Activated naive CD8-positive, alpha-beta T cell treated with anti-CD3 and anti-CD28 coated beads for 36 hours (primary cell): ENCODE measurements at places on chromosomes 11 and 22.

DNA sequence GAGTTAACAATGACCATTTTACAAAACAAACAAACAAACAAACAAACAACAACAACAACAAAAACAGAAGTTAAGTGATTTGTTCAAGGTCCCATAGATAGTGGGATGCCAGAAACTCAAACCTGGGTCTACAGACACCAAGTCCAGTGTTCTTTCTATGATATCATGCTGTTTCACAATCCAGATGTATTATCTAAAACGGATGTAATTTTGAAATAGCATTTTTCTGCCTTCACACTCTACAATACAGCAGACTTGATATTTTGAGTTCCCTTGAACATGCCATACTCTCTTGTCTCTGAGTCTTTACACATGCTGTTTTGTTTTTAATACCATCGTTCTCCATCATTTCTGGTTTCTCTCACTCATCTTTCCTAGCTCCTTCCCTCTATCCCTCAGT is 104.5 kb downstream of the RELT start:
- no peak for DNase-seq

- DNase-seq, result no peak
Measured at GRCh38 chr11:85132851-85133585, 494.1 kb downstream of the DLG2 start.

DNA sequence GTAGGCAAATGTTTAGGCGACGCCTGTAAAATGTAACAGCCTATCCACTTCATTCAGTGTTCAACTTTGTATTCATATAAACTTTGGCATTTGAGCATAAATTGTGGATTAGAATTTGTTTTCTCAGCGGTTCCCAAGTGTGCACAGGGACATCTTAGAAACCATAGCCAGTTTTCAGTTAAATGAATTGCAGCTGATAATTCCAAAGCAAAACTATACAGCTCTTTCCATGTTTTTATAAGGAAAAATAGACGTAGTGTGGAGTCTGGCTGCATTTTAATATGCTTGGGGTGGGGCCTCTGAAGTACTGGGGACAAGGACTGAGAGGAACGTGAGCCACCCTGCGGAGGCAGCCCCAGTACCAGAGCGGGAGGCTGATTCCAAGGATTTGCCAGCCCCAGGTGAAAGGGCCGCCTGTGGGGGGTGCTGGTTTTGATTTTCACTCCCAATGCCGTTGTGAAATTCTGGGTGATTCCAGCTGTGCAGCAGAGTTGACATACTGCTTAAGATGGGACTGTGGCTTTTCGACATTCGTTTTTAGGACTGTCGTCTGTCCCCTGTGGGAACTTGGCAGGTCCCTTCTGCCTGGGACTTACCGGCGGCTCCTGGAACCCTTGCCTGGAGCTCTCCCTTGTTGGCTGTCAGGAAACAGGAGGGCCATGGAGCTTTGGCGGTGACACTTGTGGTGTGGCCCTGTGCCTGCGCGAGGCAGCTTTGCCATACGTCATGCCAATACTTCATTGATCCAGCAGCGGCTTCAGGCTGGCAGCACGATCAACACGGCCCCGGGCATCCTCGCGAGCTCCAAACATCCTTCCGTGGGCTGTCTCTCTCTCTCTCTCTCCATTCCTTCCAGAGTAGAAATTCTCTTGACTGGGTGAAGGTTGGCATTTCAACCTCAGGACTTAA is 370.9 kb downstream of the TBC1D22A start:
- DNase-seq, result no peak

DNA sequence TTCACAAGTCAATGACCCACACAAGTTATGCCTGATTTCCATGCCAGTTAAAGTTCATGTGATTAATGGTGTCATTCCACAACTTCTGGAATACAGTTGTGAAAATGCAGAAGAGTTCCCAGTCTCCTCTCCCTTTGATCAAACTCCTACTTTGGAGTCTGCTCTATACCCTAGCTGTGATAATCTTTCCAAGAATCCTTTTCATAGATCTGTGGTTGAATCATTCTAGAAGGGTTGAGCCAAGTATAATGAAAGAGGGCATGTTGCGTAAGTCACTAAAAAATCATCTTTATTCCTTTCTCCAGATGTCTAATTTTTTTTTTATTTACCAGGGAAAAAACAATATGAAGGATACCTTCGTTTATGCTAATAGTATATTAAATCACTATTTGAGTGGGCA is 89.7 kb upstream of the CARD18 start:
- DNase-seq, result no peak

GRCh38 chr11:30568931-30569330 is 17.2 kb downstream of the MPPED2 start:
- no peak for DNase-seq

- DNase-seq, result no peak
Measured at GRCh38 chr11:78228467-78228866, 39.7 kb downstream of the USP35 start.

- no peak for DNase-seq
Measured at GRCh38 chr11:122494221-122494620, 161.3 kb upstream of the UBASH3B start.

- DNase-seq, result no peak
Measured at GRCh38 chr11:114058026-114058706, 1.3 kb upstream of the ZBTB16 start.

GRCh38 chr11:123671534-123671933 is 17.1 kb upstream of the SCN3B start:
- no peak for DNase-seq

GRCh38 chr22:37157516-37158285 is 8.0 kb upstream of the IL2RB start:
- no peak for DNase-seq

- DNase-seq, result no peak
Measured at GRCh38 chr11:369336-370018, at the start of gene B4GALNT4. Gene B4GALNT4, plus strand, starts transcription at chr11:369499. Its CDS starts 305 bp downstream, at chr11:369804.

GRCh38 chr11:61971248-61972111 is 4.0 kb upstream of the FTH1 start:
- peak; percentile 47 for DNase-seq

DNA sequence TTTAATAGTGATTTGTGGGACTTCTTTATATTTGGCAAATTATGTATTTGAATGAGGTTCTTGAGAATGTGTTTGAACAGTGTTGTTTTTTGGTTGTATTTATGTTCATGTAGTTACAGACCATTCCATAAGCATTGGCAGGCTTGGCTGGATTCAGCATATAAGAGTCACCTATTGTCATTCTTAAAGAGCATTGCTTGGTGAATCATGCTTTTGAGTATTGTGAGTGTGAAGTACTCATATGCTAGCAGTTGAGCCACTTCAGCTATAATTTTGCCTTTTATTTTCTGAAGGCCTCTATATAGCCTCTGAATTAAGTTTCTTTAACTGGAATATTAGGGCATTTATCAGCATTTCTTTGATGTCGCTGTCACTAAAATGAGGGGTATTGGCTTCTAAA is 110.0 kb upstream of the GAL start:
- no peak for DNase-seq

GRCh38 chr11:69218271-69218682 is 62.5 kb downstream of the SMIM38 start:
- DNase-seq, result no peak

GRCh38 chr11:17876827-17877226 is 136.0 kb downstream of the SERGEF start:
- DNase-seq, result no peak

DNA sequence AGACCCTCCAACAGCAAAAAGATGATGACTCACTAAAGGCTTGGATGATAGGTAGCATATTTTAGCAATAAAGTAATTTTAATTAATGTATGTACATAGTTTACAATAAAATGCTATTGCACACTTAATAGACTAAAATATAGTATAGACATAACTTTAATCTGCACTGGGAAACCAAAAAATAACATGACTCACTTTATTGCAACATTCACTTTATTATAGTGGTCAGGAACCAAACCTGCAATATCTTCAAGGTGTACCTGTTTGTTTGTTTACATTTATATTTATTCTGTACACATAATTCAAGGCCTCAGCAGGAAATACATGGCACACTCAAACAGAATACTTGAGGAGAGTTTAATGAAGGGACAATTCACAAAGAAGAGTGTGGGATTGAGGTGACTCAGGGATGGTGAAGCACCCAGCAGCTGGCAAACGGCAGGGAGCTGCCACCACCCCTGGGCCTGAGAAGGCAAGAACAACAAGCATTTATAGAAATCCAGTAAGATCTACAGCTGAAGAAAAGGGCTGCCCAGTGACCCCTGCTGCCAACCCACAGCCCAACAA is 51.5 kb upstream of the POU2AF2 start:
- DNase-seq, result no peak

GRCh38 chr11:118522571-118523072 is 4.7 kb upstream of the TTC36 start:
- DNase-seq, result no peak

DNA sequence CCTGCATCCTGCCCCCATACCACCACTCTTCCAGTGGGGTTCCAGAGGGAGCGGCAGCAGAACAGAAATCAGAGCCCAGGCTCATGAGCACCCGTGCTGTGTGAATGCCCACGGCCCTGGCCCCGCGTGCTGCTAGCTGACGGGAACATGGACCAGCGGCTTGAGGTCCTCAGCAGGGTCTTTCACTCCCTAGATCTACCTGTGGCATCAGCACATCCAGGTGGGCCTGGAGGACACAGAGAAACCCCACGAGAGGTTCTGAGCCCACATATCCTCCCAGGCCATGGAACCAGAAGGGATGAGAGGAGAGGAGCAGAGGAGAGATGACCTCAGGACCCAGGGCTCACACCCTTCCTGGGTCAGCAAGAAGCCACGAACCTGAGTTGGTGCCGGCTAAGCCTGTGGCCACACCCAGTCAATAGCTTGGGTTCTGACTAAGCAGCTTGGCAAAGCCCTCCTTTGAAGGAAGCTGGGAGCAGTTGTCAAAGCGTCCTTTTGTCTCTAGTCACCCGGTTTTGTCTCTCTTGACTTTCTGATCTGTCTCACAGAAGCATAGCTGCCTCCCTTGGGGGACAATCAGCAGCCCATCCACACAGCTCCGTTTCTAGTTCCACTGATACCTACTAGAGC is 89.3 kb upstream of the LMO1 start:
- no peak for DNase-seq

GRCh38 chr11:113504586-113504985 is 29.4 kb upstream of the DRD2 start:
- no peak for DNase-seq

DNA sequence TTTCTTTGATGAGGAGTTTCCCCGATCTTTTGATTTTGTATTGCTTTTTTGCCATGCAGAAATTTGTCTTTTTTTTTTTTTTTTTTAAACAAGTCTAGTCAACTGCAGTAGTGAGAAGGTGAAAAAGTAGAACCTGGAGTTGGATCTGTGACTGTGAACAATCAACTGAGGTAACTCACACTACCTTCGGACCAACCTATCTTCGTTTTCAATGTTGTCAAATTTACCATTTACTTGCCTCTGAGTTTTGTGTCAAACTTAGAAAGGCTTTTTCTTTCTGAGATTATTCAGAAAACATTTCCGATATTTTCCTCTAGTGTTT is 20.5 kb downstream of the KLHL22 start:
- DNase-seq, result no peak

DNA sequence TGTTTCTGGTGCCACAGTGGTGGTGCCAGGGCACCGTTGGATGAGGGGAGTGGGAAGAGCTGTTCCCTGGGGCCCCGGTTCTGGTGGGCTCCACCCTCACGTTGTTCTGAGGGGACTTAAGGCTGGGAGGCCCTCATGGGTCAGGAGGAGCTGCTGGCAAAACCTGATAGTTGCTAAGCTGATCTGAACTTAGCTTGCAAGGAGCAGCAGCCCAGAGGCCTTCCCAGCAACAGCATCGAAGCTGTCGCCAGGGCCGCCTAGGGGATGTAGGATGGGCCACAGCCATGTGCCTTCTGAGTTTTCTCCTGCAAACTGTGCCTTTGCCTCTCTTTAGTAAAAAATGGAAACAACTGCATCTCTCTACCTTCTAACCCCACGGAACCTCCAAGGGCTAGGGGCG is 240.2 kb downstream of the TBC1D22A start:
- no peak for DNase-seq

DNA sequence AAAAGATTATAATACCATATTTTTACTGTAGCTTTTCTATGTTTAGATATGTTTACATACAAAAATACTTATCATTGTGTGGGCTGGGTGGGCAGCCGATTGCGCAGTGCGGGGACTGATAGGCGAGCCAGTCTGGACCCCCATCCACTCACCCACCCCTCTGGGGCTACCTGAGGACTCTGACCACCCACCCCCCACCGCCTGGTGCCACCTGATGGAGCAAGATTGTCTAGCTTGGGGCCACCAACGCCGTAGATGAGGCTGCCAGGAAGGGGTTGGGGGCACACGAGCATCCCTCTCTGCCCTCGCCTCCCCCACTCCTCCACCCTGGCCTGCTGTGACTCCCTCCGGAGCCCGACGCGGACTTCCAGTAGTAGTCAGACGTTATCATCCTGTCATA is 32.4 kb downstream of the MIF start:
- no peak for DNase-seq

GRCh38 chr22:36252754-36253522 is at the start of gene APOL1:
Gene APOL1, plus strand, starts transcription at chr22:36253133. Its CDS starts 1,823 bp downstream, at chr22:36254956.
- peak; percentile 58 for DNase-seq

DNA sequence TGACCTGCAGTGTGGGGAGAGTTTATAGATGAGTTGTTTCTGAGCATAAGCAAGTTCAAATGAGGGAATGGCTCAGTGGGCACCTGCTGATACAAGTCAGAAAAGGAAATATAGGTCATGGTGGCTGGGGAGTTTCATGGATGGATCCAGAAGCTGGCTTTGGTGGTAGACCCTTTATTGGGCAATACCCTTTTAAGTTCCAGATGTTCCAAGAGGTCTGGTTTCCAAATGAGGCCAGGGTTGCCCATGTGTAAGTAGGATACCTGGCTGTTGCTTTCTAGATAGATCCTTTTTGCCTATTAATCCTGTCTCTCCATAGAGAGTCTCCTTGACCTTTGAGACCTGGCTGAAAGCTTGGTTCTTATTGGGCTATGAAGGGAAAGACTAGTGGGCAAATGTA is 2.2 kb downstream of the STIM1 start:
- no peak for DNase-seq

- no peak for DNase-seq
Measured at GRCh38 chr11:18773104-18773503, 18.5 kb downstream of the PTPN5 start.

GRCh38 chr11:85805387-85805786 is 5.6 kb downstream of the SYTL2 start:
- no peak for DNase-seq

DNA sequence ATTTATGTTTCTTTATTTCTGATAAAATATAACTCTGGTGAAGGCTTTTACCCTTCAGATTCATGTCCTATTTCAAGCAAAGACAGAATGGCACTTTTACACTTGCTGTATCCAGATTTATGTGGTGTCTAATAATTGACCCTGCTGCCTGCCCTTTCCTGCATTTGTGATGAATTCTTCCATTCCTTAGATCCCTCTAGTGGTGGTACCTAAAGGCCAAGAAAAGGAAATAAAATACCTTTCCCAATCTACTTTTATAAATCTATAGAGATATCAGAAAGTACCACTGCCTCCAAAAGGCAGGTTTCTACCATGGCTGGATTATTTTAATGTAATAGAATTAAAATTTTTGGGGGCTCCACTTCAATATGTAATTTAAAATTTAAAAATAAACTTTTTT is 34.2 kb downstream of the CCDC81 start:
- DNase-seq, result no peak
